Left lobe of liver (tissue), 2 donors: ENCODE measurements at places on chromosomes 1 and 21. TPM values are rescaled to one million over a fixed set of nuclear protein-coding genes. Genes with fewer than 3 reads are reported as not detected.

- DNase-seq, result no peak
Measured at GRCh38 chr1:154859151-154859785, 10.8 kb downstream of the KCNN3 start.

DNA sequence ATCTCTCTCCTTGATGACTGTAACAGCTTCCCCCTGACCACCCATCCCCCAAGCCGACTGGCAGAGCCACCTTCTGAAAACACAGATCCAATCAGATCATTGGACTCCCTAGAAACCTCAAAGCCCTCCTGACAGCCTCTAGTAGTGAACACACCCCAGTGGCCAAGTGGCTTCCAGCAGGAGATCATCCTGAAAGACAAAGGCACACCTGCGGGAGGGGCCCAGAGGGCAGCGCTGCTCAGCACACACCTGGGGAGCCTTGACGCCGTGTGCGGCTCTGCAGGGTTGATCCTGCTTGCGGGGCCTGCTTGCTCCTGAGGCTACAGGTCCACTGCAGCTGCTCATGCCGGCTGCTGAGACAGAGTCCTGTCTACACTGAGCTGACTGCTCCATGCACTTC, 41.5 kb downstream of the SLC66A1 start:
- no peak for DNase-seq

- DNase-seq, result no peak
Measured at GRCh38 chr1:23395849-23396248, 26.2 kb upstream of the ZNF436 start.

GRCh38 chr1:241208910-241209379, 148.1 kb downstream of the RGS7 start:
- DNase-seq, result no peak

- no peak for DNase-seq
Measured at GRCh38 chr1:41450747-41451285, 33.7 kb downstream of the EDN2 start.

GRCh38 chr21:25396135-25396711, 211.1 kb downstream of the MRPL39 start:
- DNase-seq, result no peak

GRCh38 chr1:119359730-119360129, 8.9 kb upstream of the HAO2 start:
- DNase-seq, result no peak

GRCh38 chr1:156055281-156056048, 883 bp downstream of the LAMTOR2 start:
- no peak for DNase-seq

- no peak for DNase-seq
Measured at GRCh38 chr1:190193508-190194115, 284.1 kb downstream of the BRINP3 start.

GRCh38 chr1:161503394-161503748, 1.9 kb upstream of the FCGR2A start:
- no peak for DNase-seq

The SV2A gene
- 0.45 TPM for total RNA-seq

DNA sequence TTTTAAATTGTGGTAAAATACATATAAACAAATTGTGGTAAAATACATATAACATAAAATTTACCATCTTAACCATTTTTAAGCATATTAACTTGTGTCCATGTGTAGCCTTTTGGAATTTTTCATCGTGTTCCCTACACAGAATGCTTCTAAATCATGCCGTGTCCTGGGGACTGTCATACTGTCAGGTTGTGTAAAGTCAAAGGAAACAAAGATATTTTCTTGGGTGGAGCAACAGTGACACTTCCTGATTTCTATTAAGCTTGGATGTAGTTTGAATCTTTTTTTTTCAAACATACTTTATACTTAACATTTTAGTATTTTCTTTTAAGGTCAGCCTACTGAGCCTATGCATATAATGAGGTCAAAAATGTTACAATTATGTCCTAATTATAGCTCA, 32.3 kb downstream of the DOP1B start:
- DNase-seq, result no peak

GRCh38 chr1:96708482-96708881, 13.1 kb upstream of the PTBP2 start:
- no peak for DNase-seq

GRCh38 chr1:160607672-160608032, 28.4 kb upstream of the CD84 start:
- peak; percentile 52 for DNase-seq

DNA sequence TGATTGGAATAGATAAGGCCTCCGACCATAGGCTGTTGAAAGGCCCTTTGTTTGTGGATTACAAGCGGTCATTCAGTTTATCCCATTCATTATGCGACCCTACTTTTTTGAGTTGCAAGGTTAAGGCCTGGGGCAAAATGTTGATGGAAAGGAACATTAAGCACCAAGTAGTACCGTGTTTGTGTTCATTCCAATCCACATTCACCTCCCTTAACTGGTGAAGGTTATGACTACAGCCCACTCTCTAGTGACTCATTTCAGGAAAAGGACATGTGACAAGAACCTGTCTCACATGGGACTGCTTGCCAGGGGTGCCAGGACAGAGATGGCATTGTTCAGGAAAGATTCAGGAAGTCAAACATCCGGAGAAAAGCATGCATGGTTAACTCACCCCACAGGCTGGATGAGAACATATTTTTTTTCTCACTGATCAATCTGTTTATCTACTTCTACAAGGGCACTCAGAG, 81.6 kb downstream of the CD58 start:
- no peak for DNase-seq

DNA sequence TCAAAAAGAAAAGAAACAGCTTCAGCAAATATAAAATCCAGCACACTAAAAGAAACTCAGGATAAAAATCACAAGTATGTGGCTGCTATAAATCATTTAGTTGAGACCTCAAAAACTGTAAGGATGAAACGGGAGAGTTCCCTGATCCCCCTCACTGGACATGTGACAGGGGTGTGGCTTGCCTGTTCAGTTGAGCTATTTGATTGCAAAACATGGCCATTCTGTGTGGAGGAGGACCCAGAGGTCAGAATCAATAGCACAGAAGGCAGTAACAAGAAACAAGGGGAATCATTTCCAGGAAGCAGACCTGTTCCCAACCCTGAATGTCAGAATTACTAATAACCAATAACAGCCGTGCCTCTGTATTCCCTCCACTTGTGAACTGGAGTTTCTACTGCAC, 27.9 kb downstream of the RBM11 start:
- DNase-seq, result no peak

The RUNX3 gene
- 0.86 TPM for total RNA-seq

The THEMIS2 gene
- 4.3 TPM for total RNA-seq
